Amniotic epithelial cell (primary cell): ENCODE measurements at places on chromosomes 7 and 10.

GRCh38 chr7:43164757-43165156 lies 52.3 kb downstream of the HECW1 start:
- peak; percentile 98 for DNase-seq

DNA sequence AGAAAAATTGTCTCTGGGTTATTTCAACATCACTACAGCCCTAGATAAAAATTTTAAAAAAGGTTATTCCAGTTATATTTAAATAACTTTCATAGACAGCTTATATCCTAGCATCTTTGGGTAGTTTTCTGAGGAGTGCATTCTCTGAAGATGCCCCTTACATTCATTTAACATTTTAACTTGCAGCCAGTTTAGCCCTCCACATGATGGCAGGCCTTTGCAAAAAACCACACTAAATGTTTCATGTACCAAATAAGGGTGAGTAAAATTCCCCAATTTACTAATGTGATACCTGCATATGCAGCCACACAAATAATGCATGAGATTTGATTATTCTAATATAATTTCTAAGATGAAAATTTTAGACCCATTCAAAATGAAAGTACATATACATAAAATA lies 108.4 kb upstream of the ZWINT start:
- DNase-seq = no peak

DNA sequence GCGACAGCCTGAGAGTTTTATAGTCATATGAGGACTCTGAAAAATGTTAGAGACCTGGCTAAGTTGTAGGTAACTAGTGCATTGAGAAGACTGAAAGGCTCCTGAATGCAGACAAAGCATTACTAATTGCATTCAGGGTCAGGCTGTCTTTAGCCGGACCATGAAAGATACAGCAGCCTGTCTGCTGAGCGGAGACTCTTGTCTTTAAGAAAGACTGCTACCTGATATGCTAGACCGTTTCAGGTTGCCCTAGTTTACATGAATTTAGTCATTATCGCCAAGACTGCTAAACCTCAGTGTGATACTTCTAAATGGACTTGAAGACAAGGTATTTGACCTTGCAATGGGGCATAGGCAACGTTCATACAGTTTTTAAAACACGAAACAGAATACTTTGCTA lies 81.2 kb downstream of the BMPR1A start:
- DNase-seq = no peak

- peak; percentile 0 for DNase-seq
Observed at GRCh38 chr10:131786756-131787605, 113.8 kb upstream of the PPP2R2D start.

DNA sequence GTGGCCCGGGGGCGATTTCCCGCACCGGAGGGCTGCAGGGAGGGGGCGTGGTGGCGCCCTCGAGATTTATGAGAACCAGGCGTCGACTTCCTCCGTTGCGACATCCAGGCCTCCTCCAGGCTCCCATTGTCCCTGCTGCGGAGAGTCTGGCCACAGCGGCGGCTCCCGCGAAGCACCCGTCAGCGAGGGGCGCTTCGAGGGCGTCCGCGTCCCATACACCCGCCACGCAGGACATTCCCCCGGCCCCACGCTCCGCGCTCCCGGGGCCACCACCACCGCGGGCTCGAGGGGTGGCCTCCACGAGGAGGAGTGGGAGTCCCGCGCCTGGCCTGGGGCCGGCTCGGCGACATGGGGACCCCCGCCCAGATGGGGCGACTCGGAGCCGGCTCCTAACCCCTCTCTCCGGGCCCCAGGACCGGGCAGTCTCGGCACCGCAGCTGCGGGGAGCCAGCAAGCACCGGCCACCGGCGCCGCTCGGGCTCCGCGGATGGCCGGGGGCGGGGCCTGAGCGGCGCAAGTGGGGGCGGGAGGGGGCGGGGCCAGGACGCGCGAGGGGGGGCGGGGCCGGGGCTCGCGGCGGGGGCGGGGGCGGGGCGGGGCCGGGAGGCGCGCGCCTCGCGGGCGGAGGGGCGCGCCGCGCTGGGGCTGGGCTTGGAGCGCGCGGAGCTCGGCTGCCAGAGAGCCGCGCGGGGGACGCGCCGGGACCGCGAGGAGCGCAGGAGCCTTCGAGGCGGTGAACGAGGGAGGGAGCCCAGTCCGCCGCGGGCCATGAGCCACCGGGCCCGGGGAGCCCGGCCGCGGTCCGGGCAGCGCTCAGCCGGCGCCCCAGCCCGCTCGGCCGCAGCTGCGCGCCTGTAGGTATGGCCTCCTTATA lies at the start of gene SH2B2:
Gene SH2B2 (plus strand): TSS at position 632 of the 874 bp plus-strand sequence. CDS start 13,683 bp downstream, outside the sequence.
- peak; percentile 65 for DNase-seq

DNA sequence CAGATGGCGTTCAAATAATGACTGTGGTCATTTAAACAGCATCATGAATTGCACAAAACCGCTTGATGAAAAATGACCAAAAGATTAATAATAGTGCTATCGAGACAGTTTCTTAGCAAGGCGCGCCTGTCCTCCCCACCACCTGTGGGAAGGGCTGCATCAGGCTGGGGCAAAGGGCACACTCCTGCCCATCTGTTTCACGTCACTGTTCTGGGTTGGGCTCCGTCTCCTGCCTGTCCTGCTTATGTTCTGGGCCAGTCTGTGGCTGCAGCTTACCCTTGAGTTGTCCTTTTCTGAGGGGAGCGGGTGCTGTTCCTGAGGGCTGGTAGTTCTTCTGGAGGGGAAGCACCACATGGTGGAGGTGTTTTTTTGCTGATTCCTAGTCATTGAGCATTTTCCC lies 13.3 kb downstream of the RBM17 start:
- DNase-seq = no peak

DNA sequence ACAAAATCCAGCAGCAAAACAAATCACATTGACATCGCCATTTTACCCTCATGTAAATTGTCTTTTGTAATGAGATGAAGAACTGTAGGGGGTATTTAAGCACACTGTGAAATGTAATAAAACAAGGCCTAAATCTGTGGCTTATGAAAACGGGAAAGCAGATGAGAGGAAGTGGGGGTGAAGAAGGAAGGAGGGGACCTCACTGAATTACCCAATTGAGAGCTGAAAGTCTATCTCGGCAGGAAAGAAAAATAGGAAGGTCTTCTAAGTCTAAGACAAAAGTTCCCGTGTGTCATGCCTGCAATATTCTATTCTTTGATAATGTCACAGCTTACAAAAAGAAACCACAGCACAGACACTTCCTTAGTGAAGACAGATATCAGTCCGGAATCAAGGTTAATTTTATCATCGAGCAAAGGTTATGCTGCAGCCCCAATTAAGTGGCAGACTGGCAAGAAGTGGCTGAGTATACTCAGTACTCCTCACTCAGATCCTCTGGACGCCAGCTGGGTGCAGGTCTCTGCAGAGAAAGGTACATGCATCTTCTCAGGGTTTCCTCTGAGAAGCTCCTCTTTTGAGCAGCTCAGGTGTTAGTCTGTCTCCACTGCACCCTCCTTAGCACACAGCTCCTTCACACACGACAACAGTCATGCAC lies 239.7 kb downstream of the FANK1 start:
- no peak for DNase-seq

DNA sequence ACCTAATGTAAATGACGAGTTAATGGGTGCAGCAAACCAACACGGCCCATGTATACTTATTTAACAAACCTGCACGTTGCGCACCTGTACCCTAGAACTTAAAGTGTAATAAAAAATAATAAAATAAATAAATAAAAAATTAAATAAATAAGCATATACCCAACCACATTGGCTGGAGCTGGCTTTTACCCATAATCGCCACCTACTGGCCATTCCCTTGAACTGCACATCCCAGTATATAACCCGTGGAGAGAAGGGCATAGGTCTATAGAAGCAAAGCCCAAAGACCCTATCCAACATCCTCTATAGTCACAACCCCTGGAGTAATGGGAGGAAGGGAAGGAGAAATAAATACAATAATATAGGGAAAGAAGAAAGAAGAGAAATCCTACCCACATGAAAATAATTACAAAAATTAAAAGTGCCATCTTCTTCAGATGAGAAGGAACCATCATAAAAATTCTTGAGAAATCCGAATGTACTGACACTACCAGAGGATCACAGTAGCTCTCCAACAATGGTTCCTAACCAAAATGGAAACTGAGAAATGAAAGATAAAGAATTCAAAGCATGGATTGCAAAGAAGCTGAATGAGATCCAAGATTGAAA lies 65.6 kb downstream of the TWIST1 start:
- DNase-seq = peak; percentile 44

GRCh38 chr10:79179957-79180309 lies 111.2 kb downstream of the ZMIZ1 start:
- DNase-seq = no peak

DNA sequence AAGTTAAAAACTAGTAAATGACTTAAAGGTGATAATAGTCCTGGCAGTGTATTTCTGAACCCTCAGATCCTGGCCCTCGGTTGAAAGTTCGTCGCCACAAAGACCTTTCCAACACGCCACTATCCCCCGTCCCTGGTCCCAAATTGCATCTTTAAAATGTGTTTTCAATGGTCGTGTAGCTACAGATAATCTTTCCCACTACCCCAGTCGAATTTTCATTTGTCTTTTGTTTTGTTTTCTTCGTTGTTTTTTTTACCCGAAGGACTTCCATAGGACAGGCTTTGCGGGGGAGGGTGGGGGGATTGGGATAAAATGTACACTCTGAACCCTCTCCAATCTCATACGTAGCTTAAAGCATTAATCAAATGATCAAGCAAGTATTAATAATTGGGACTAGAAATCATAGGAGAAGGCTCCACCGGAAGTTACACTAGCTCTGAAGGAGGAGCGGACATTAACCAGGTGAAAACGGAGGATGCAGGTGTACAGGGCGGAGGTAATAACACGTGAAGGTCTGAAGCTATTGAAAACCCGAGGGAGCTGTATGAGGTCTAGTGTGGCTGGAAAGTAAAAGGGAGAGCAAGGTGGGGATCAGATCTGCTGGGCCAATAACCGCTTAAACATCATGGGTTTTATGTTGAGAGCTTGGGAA lies 32.8 kb upstream of the PHF14 start:
- DNase-seq = no peak

DNA sequence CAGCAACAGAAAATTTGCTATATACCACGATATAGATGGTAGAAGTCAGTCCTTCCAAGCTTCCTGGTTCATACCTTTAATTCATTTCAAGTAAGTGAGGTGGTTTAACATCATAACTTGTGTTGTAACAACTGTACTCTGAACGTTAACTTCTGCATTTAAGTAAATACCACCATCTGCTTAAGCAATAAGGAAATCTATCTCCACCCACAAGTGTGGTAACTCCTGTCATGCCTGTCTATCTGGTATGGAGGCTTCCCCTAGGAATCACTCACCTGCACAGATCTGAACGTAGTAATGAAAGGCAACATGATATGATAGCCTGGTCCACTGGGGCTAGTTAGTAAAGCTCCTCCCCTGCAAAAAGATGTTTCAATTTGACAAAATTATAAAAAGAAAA lies 2.3 kb downstream of the ERLIN1 start:
- DNase-seq = peak; percentile 90

GRCh38 chr10:124053971-124054370 lies 39.4 kb downstream of the CHST15 start:
- DNase-seq = no peak

DNA sequence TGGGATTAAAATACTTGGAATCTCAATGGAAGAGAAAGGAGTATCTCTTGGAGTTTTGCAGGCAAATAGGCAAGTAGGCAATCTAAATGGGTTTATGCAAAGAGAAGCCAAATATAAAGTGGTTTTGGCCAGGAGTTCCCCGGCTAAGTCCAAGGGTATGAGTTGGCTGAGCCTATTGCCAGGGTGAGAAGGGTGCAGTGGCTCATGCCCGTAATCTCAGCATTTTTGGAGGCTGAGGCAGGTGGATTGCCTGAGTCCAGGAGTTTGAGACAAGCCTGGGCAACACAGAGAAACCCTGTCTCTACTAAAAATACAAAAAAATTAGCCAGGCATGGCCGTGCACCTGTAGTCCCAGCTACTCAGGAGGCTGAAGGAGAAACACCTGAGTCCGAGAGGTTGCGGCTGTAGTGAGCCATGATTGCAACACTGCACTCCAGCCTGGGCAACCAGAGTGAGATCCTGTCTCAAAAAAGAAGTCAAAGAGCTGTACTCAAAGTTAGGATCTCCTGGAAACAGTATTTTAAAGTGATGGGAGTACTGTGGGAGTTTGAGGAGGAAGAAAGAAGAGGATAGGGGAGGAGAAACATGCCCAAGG lies 130.4 kb upstream of the RAB18 start:
- DNase-seq = no peak

DNA sequence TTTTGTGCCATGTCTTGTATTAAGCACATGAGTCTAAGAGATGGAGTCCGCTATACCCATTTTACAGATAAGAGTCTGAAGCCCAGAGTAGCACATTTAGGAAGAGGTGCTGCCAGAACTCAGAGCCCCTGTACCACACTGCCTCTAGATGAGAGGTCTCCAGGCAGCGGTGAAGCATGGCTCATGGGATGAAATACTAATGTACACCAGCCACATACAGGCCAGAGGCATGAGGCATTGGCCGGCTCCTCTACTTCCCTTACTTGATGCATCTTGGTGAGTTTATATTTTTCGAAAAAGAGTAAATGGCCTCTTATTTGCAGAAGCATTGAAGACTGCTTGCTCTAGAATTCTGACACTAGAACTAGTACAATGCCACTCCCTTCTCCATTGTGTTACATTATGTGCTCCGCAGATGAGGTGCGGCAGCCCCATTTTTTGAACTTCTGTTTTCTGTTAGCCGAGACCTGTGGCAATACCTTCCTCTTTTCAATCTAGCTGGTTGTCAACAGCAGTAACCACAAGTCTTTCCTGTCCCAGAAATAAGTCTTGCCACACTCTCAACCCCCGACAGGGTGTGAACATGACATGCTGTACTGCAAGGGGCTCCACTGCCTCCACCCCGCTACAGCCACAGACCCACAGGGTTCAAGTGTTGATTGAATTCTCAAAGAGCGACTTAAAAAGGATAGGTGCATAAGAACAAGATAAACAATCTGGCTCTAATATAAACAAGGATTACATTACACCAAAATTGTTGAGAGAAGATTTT lies 145.3 kb downstream of the CELF2 start:
- no peak for DNase-seq

DNA sequence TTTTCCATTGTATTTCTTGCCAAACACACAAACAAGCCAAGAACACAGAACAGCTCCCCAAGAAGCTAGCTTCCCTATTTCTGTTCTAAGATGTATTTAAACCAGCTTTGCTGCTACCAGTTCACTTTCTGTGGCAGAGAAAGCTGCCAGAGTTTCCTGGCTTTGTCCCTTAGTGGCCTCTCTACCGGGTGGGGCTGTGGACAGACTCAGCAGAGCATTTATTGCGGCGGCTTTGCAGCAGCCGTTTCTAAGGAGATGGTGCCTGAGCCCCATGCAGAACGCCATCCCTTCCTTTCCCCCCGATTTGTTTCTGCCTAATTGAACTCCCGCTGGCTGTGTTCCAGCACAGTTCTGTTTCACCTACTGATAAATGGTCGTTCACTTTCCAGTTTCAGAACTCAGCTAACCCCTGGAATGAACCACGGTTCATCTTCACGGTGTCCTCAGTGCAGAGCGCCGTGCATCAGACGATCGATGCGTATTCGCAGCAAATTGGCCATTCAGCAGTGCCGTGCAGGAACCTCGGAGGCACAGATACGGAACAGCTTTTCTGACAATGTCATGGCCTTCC lies 33.8 kb upstream of the SFMBT2 start:
- no peak for DNase-seq

- no peak for DNase-seq
Observed at GRCh38 chr10:98195120-98195519, 60.7 kb downstream of the R3HCC1L start.

GRCh38 chr7:8085420-8085819 lies 116.8 kb downstream of the GLCCI1 start:
- DNase-seq = no peak
